ENCODE measurements at places on chromosomes 3 and 15.

DNA sequence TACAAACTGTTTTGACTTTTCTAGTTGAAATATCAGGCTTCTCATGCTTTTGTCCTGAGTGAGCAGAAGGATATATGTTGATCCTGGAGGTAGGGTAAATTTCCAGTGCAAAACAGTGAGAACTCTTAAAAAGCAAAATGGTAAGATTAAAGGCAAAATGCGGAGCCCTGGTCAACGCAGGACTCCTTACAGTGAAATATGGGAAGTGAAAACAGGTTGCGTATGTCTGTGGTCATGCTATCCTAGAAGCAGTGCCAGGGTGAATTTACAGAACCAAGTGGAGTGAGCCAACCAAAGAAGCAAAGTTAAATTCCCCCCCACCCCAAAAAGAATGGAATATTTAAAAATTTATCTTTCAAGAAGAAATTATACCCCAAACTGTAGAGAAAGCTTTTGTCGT is 256.4 kb downstream of the NR2F2 start:
- no peak for DNase-seq

- DNase-seq: no peak
Measured at GRCh38 chr3:128864351-128864811, 15.0 kb upstream of the ACAD9 start.

DNA sequence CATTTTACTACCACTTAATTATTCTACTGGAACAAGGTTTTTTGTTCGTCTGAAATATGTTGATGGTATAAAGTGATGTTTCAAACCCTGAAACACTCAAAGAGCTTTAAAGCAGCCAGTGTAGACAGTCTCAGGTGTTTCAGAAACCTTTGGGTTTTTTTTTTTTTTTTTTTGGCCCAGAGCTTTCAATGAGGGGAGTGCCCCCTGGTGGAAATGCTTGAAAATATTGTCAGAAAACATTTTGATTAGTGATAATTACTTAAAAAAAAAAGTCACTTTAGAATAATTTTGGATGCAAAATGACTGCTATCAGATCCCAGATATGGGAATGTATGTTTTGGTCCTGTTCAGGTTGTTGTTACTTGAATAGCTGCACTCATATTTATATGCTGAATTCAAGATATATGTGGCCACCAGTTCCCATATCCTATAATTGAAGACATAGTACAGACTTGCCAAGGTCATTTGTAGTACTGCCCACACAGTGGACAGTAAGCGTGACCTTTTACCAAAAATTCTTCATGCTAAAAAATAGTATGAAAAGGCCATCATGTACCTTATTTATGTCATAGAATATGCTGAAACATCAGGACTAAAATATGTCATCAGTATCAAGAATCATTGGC is 35.9 kb downstream of the SATB1 start:
- no peak for DNase-seq

GRCh38 chr3:10747341-10747740 is 68.7 kb upstream of the SLC6A11 start:
- no peak for DNase-seq

DNA sequence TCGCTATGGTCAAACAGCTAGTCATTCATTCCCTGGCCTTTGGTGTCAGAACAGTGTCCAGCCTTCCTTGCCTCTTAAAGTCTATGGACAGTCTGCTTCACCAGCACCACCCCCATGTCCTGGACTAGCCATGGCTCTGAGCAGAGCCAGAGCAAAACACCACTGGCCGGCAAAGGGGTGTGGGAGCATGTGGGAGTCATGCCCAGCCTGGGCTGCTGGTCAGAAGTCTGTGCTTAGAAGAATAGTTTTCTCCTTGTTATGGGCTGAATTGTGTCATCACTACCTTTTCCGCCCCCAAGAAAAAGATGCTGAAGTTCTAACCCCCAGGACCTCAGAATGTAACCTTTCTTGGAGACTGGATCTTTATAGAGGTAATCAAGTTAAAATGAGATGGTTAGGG is 132.9 kb upstream of the LPP start:
- DNase-seq: no peak

DNA sequence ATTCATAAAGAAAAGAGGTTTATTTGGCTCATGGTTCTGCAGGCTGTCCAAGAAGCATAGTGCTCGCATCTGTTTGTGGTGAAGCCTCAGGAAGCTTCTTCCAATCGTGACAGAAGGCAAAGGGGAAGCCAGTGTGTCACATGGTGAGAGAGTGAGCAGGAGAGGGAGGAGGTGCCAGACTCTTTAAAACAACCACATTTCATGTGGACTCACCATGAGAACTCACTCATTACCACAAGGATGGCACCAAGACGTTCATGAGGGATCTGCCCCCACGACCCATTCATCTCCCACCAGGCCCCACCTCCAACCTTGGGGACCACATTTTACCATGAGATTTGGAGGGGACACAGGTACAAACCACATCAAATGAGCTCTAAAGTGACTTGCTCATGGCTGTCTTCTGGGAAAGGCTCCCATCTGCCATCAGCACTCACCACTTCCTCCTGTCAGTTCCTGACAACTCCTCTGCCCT is 327.3 kb upstream of the TLE3 start:
- DNase-seq: no peak

DNA sequence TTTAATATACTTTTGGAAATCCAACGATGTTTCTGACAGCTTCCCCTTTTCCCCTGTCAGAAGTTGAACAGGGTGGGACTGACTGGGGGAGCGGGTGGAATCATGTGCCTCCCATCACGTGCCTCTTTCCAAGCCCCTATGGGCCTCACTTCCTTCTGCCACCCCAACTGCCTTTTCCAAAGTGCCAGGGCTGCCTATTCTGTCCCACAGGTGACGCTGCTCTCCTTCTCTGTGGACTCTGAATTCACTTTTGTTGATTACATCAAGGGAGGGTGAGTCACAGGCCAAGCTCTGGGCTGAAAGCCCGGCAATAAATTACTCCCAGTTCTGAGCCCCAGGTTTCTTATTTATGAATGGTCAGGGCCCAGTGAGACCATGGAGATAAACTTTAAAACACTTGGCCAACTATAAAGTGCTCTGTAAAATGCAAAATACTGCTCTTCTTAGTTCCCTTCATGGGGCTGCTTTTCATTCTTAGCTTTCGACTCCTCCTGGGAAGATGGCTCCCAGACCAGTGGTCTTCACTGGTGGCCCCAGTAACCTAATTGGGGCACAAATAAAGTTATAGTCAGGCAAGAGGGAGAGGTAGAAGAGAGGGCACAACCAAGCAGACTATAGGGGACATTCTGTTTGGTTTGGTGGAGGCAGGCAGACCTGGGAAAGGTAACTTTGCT is 12.3 kb downstream of the CPNE9 start:
- peak; percentile 70 for DNase-seq

GRCh38 chr15:94080416-94080815 is 150.9 kb upstream of the MCTP2 start:
- DNase-seq: no peak

DNA sequence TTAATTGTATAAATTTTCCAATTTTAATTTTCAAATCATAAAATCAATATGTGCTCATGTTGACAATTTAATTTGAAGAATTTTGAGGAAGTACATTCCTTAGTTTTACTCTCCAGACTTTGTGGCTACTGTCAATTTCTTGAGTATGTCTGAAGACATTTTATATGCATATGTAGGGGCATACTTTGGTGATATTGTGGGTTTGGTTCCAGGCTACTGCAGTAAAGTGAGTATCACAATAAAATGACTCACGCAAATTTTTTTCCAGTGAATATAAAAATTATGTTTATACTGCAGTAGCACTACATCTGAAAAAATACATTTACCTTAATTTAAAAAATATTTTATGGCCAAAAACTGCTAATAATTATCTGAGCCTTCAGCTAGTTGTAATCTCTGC is 123.2 kb upstream of the PLCL2 start:
- DNase-seq: no peak

GRCh38 chr3:41489231-41489630 is 289.9 kb downstream of the CTNNB1 start:
- DNase-seq: no peak

DNA sequence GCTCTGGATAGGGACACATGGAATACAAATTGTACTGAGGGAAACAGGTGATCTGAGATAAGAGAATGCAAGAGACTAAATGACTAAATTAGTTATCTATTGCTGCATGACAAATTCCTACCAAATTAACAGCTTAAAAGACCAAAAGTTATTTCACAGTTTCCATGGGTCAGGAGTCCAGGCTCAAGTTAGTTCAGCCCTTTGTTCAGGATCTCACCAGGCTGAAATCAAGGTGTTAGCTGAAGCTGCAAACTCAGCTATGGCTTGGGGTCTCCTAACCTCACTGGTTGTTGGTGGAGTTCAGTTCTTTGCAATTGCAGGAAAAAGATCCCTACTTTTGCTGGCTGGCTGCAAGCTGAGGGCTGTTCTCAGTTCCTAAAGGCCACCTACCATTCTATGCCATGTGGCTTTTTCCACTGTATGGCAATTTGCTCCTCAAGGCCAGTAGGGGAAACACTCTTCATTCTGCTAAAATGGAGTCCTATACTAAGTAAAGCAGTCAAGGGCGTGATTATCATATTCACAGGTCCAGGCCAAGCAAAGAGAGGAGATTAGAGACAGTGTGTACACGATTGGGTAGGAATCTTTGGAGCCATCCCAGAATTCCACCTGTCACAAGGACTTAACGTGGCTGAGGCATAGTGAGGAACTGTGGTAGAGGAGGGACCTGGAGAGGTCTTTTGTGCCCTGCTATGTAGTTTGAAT is 53.7 kb downstream of the THRB start:
- DNase-seq: no peak

- no peak for DNase-seq
Measured at GRCh38 chr3:46897829-46898320, 20.4 kb downstream of the PTH1R start.

DNA sequence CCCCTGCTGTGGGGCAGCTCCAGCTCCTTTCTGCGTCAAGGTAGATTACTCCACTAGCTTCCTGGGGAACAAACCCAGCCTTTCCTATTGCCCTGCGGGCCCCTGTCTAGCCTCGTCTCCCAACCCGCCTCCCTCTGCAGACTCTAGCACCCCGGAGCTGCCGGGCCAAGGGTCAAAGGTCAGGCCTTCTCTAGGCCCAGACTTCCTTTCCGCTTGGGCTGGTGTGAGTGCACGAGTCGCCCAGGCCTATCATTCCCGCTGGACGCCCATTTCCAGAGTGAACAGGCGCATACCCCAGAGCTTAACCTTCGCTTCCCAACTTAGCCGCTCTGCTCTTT is 11.6 kb upstream of the ONECUT1 start:
- no peak for DNase-seq

GRCh38 chr3:27528791-27529190 is 44.6 kb upstream of the SLC4A7 start:
- DNase-seq: no peak

DNA sequence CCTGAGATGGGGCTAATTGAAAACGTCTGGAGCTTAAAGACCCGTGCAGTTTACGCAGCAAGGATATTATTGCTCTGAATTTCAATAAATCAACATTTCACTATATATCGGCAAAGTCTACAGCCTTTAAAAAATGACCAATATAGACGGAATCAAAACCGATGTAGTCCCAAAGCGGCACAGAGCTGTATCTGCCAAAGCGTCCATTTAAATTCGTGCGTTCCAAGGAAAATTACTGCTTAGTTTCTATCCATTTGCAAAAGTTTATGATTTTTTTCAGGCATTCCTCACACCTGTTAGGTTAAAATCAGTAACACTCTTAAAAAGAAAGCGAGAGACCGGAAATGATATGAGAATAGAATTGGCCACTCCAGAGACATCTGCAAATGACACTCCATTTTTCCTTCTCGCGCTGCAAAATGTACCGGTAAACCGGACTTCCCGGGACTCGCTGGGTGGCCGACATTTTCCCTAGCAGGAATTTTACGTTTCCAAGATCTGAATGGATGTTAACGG is 777 bp upstream of the EIF4A2 start:
- no peak for DNase-seq

DNA sequence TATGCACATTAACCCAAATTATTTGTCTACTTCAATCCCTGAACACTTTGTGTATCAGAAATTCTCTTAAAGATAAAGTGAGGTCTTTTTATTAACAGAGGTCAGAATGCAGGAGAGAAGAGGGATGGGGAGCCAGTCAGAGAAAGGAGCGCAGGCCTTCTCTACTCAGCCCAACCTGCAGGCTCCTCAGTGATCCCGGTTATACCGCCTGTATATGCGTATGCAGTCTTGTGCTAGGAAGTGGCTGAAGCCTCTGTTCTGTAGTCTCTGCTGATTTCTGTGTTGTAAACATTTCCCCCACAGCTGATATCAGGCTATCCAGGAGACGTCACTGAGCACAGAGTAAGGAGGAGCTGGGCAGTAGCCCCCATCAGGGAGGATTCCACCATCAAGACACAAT is 57.9 kb downstream of the ABHD5 start:
- no peak for DNase-seq
